ENCODE measurements at places on chromosomes 7 and 10.

DNA sequence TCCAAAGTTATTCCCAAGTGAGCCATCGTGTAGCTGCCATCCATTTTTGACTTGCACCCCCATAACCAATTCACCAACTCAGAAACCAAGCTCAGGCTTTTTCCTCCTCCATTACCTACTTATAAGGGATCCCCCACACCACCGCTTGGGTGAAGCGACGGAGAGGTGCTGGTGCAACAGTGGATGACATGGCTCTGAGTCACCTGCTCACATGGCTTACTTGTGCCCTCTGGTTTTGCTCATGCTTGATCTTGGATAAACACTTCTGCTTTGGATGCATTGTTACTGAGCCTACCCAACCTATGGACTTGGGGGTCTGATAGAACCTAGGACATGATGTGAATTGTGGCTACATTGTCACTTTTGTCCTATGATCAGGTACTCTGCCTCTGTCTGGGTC is 12.0 kb upstream of the AKR1B1 start:
- H3K36me3 ChIP-seq, result no peaks in the 10 kb centered on the region
- H3K4me1 ChIP-seq, result no peaks in the 10 kb centered on the region
- no peak for ATAC-seq
- H3K4me3 ChIP-seq, result no peak overlapping the region
- no peak overlapping the region for H3K27ac ChIP-seq
- no peaks in the 10 kb centered on the region for H3K27me3 ChIP-seq

- no peaks in the 10 kb centered on the region for H3K36me3 ChIP-seq
- ATAC-seq, result no peak
- H3K27ac ChIP-seq, result no peak overlapping the region
- no peak overlapping the region for H3K4me3 ChIP-seq
- no peaks in the 10 kb centered on the region for H3K27me3 ChIP-seq
- H3K4me1 ChIP-seq, result no peaks in the 10 kb centered on the region
These were observed 29.5 kb upstream of the ZNF107 start for GRCh38 chr7:64636386-64636785.

- no peak for ATAC-seq
- H3K27ac ChIP-seq, result no peak overlapping the region
- H3K4me1 ChIP-seq, result no peaks in the 10 kb centered on the region
- no peaks in the 10 kb centered on the region for H3K27me3 ChIP-seq
- no peak overlapping the region for H3K4me3 ChIP-seq
These were observed 34.4 kb downstream of the MXI1 start for GRCh38 chr10:110241841-110242240.

GRCh38 chr10:35643151-35644049 is 1.3 kb upstream of the FZD8 start:
- H3K36me3 ChIP-seq, result no peaks in the 10 kb centered on the region
- peak; percentile 42 for ATAC-seq
- peaks cover 8% of the 10 kb centered on the region for H3K4me1 ChIP-seq
- H3K27ac ChIP-seq, result peak overlapping the region; percentile 82
- no peaks in the 10 kb centered on the region for H3K27me3 ChIP-seq
- peak overlapping the region; percentile 61 for H3K4me3 ChIP-seq

DNA sequence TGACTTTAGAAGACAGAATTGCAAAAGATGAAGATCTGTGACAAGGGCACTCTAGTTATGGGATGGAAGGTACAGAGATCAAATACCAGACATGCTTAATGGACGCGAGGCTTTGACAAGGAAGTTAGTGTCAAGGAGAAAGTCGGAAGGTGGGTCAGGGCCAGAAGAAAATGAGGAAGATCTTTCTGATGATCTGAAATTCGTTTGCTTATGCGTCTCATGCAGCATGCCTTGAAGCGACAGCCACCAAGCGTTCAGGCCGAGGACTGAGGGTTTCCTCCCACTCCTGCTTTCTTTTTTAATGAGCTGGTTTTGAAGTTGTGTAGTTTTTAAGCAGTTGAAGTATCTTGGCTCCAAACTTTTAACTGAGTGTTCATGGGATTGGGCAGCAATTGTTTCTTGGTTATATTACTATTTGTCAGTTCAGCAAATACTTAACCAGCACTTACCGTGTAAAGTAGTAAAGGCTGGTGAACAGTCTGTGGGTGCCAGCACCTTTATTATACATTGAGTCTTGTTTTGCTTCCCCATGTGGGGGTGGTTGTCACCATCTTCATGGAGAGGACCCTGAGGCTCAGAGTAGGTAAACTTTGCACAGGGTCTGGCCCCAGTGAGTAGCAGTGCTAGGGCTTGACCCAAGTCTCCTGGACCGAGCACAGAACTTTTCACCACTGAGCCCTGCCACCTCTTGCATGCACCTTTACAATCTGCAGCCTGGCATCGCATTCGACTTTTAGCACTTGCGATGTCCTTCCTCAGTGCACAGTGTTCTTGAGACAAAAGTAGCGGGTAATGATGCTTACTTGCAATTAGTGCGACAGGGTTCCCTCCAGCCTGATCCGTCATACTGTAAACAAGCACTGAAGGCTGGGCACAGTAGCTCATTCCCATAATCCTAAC is 14.3 kb upstream of the BHLHA15 start:
- no peak overlapping the region for H3K4me3 ChIP-seq
- H3K4me1 ChIP-seq, result no peaks in the 10 kb centered on the region
- H3K27me3 ChIP-seq, result no peaks in the 10 kb centered on the region
- H3K27ac ChIP-seq, result no peak overlapping the region

DNA sequence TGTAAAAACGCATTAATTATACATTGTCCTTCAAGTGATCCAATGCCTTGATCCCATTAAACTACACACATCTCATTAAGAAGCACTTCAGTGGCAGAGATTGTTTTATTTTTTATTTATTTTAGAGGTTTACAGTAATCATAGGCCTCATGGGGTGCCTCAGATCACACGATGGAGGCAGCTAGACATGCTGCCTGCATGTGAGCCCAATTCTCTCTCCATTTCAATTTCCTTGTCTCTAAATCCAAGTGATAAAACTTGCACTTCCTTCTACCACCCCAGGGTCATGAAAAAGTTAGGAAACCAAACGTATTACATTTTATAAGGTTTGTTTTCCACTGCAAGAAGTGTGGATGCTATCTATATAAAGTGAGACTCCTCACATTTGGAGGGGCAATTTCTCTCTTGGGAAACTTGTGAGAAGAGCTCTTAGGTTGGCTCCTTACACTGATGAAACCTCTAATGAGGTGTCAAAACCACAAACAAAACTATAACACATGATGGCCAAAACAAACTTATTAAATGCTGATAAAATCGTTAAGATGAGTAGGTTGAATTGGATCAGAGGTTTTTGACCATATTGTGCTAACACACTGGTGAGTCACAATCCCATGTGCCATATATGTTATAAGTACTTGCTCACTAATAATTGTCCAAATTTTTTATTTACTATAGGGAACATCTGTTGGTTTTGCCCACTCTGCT is 22.3 kb upstream of the XPNPEP1 start:
- H3K4me3 ChIP-seq, result no peak overlapping the region
- H3K27me3 ChIP-seq, result no peaks in the 10 kb centered on the region
- no peaks in the 10 kb centered on the region for H3K4me1 ChIP-seq

- no peaks in the 10 kb centered on the region for H3K36me3 ChIP-seq
- H3K27ac ChIP-seq, result no peak overlapping the region
- H3K4me3 ChIP-seq, result no peak overlapping the region
These were observed 13.6 kb downstream of the ENTPD7 start for GRCh38 chr10:99672884-99673283.

- H3K27me3 ChIP-seq, result no peaks in the 10 kb centered on the region
- peaks cover 11% of the 10 kb centered on the region for H3K4me1 ChIP-seq
- ATAC-seq, result no peak
- no peaks in the 10 kb centered on the region for H3K36me3 ChIP-seq
- no peak overlapping the region for H3K27ac ChIP-seq
These were observed 22.8 kb upstream of the ADAMTS14 start for GRCh38 chr10:70649526-70649925.

GRCh38 chr10:70087616-70088307 is 35.1 kb downstream of the MACROH2A2 start:
- H3K4me1 ChIP-seq, result no peaks in the 10 kb centered on the region
- no peak overlapping the region for H3K4me3 ChIP-seq
- no peak for ATAC-seq
- H3K27ac ChIP-seq, result no peak overlapping the region

GRCh38 chr10:48464871-48465736 is 139.8 kb downstream of the ARHGAP22 start:
- H3K27ac ChIP-seq, result no peak overlapping the region
- H3K27me3 ChIP-seq, result peaks cover 38% of the 10 kb centered on the region
- H3K4me3 ChIP-seq, result no peak overlapping the region
- ATAC-seq, result no peak
- H3K36me3 ChIP-seq, result no peaks in the 10 kb centered on the region
- H3K4me1 ChIP-seq, result no peaks in the 10 kb centered on the region

DNA sequence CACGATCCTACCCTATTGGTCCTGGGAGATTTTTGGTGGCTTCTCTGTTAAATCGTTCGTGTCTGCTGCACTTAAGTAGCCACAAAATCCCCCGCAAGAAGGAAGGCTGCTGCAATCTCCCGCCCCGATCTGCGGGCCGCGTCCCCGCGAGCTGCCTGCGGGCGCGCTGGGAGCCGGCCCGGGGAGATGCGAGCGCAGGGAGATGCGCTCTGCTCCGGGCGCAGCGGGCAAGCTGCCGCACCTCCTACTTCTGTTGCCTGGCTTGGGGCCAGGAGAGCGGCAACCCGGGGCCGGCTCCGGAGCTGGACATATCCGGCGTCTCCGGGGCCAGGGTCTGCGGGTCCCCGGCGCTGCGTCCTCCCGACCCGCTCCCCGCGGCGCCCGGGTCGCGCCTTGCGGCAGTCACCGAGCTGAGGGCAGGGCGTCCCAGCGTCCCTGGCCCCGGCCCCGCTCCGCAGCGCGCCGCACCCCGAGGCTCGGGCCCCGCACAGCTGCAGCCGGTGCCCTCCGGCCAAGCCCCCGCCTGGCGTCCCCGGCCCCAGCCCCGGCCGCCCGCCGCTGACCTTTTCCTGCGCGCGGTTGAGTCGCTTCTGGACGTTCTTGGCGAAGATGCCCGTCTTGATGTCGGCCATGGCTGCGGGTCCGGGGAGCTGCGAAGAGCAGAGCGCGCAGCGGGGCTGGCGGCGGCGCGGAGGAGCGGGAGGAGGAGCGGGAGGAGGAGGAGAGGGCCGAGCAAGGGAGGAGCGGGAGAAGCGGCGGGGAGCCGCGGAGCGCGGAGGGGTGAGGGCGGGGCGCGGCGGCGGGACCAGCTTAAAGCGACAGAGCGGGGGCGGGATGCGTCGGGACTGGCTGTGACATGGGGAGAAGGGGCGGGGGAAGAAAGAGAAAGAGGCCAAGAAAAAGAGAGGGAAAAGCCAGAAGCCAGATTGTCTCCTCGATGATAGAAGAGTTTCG is at the start of gene AMPH:
Gene AMPH, minus strand, starts transcription at position 654 of the 954 bp plus-strand sequence. Its CDS starts 22 bp downstream, at position 632.
- peak; percentile 85 for ATAC-seq
- peaks cover 19% of the 10 kb centered on the region for H3K4me1 ChIP-seq
- peak within 1 kb of the TSS; percentile 66 for H3K4me3 ChIP-seq
- H3K36me3 ChIP-seq, result no peaks in the 10 kb centered on the region

- no peaks in the 10 kb centered on the region for H3K36me3 ChIP-seq
- peak; percentile 9 for ATAC-seq
- no peaks in the 10 kb centered on the region for H3K4me1 ChIP-seq
- no peak overlapping the region for H3K4me3 ChIP-seq
These were observed 16.7 kb downstream of the HABP2 start for GRCh38 chr10:113569576-113569975.

- no peaks in the 10 kb centered on the region for H3K27me3 ChIP-seq
- H3K4me3 ChIP-seq, result no peak overlapping the region
- no peak for ATAC-seq
- H3K36me3 ChIP-seq, result no peaks in the 10 kb centered on the region
These were observed 124.2 kb downstream of the RNF32 start for GRCh38 chr7:156764766-156765165.

DNA sequence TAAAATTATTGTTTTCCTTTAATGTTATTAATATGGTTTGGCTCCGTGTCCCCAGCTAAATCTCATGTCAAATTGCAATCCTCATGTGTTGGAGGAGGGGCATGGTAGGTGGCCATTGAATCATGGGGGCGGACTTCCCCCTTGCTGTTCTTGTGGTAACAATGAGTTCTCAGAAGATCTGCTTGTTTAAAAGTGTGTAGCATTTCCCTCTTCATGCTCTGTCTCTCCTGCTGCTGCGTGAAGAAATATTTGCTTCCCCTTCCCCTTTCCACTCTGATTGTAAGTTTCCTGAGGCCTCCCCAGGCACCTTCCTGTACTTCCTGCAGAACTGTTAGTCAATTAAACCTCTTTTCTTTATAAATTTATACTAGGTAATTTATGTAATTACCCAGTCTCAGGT is 27.5 kb downstream of the VIM start:
- no peak for ATAC-seq
- H3K4me3 ChIP-seq, result no peak overlapping the region
- peaks cover 10% of the 10 kb centered on the region for H3K4me1 ChIP-seq
- H3K27ac ChIP-seq, result no peak overlapping the region
- H3K27me3 ChIP-seq, result no peaks in the 10 kb centered on the region

- peaks cover 70% of the 10 kb centered on the region for H3K4me1 ChIP-seq
- H3K36me3 ChIP-seq, result no peaks in the 10 kb centered on the region
- ATAC-seq, result peak; percentile 88
- no peak overlapping the region for H3K4me3 ChIP-seq
- H3K27me3 ChIP-seq, result no peaks in the 10 kb centered on the region
- H3K27ac ChIP-seq, result peak overlapping the region; percentile 78
These were observed 86.2 kb upstream of the ANLN start for GRCh38 chr7:36303202-36304098.

DNA sequence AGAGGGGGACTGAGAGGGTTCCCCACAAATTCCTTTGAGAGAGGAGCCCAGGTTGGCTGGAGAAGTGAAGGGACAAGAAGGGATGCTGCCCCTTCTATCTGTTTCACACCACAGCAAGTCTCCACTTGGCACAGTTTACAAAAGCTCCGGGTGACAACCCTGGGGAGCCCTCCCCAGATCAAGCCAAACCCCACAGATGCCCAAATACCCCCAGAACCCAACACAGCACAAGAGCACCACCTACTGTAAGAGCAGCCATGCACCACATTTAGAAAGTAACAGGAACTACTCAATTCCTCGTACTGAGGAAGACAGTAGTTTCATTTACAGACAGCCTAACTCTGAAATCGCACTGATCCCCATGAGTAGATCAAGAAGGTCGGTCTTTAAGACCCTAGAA is 67.8 kb upstream of the ATP6V0A4 start:
- H3K36me3 ChIP-seq, result peaks cover 53% of the 10 kb centered on the region
- no peak for ATAC-seq
- H3K4me1 ChIP-seq, result no peaks in the 10 kb centered on the region
- H3K27me3 ChIP-seq, result no peaks in the 10 kb centered on the region
- H3K27ac ChIP-seq, result no peak overlapping the region

DNA sequence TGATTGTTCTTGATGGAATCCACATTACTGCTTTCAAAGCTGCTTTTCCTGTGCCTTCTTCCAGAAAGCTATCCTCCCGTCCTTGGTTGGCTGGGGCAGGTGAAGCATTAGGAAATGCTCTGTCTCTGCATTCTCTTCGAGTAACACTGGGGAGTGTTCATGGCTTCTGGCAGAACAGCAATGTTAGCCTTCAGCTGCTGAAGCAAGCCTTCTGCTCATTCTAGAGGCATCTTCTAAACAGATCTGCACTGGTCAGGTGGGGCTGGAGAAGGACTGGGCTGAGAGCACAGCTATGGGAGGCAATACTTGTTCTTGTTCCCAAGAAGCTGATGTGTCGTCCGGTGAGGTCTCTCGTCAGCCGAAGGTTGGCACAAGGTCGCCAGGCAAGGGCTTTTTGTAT is 80.6 kb downstream of the MGMT start:
- H3K27ac ChIP-seq, result no peak overlapping the region
- H3K36me3 ChIP-seq, result no peaks in the 10 kb centered on the region
- no peak for ATAC-seq
- no peaks in the 10 kb centered on the region for H3K4me1 ChIP-seq
- no peaks in the 10 kb centered on the region for H3K27me3 ChIP-seq

Measured in gastroesophageal sphincter (tissue), 4 donors.